ENCODE measurements at places on chromosomes 7 and 10. TPM values are rescaled to one million over a fixed set of nuclear protein-coding genes. Genes with fewer than 3 reads are reported as not detected.
A peak's percentile ranks its signal among the peaks of the same experiment; 100 is the strongest.

GRCh38 chr7:19362099-19362498 is 216.9 kb upstream of the FERD3L start:
- no peak for DNase-seq

DNA sequence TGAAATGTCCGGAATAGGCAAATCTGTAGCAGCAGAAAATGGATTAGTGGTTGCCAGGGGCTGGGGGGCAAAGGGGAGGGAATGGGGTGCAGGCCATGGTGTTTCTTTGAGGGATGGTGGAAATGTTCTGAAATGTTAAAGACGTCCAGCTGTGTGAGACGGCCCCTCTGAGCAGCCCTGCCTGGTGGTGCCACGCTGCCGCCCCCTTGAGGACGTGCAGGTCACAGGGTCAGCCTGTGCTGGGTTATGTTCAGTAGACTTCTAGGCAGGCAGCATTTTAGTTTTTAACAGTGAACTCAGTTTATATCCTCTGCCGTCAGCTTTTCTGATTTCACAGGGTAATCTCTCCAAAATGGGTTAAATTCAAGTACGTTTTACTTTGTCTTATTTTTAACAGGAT is 9.4 kb downstream of the NUB1 start:
- no peak for DNase-seq

DNA sequence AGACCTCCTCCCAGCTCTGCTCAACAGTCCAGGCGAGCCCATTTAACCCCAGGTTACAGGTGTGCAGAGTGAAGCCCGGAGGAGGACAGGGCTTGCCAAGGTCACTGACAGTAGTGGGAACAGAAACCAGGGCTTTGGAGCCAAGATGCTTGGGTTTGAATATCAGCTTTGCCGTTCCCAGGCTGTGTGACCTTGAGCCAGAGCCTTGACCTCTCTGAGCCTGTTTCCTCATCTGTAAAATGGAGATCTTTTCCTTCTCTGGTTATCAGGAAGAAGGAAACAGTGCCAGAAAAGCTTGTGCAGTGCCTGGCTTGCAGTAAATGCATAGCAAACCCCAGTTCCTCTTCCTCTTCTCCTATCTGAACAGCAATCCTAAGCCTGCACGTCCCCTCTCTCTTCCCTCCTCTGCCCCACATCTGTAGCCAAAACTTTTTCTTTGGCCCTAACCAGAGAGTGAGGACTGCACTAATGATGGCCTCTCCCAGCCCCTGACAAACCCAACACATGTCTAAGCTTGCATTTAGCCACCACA is 21.4 kb upstream of the MLXIPL start:
- DNase-seq = no peak

DNA sequence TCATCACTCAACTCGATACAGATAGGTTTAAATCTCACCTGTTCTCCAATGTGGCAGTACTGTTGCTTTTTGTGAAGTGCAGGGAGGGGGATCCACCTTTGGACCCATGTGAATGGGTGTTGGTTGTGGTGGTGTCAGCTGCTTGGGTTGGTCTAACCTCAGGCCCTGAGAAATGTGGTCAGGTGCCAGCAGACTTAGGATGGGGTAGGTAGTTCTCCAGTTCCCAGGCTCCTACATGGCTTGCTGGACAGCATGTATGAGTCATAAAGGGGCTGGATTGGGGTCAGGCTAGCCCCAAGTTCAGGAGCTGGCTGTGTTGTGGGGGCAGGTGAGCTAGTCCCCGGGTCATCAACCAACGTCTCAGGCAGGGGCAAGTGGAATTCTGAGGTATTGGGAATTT is 472.6 kb upstream of the CNTNAP2 start:
- DNase-seq = no peak

DNA sequence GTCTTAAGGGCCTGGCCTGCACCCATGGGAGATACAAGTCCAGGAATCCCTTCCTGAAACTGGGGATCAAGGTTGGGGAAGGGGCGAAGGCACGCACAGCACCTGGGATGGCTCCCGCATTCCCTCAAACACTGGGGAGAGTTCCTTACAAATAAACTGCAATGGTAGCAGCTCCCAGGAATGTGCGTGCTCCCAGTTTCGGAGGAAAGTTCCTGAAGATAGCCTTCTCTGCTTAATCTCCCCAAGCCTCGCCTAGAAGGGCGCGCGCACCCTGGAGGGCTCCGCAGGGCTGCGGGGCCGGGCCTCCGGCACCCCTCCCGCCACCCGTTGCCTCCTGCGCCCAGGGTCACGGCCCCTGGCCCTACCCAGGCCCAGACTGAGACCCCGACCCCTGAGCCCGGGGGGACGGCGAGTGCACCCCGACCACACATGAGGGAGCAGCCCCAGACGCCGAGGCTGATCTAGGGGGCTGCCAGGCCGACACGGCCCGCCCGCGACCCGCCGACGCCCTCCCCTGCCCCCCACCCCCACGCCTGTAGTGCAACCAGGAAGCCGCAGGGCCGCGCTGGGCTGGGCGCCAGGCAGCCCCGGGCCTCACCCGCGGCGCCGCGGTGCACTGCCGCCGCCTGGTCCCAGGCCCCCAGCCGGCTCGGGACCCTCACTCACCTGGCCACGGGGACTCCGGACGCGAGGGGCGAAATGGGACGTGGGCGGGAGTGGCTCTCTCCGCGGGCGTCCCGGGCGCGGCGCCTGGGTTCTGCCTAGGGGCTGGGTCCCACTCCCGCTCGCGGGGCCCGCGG is 460 bp downstream of the ANXA11 start:
- peak; percentile 24 for DNase-seq

GPR15LG gene
- polyA plus RNA-seq = 0.40 TPM

SHH gene
- 2.3 TPM for polyA plus RNA-seq

CYP3A4 gene
- 0.17 TPM for polyA plus RNA-seq

GNGT1 gene
- 0.15 TPM for polyA plus RNA-seq

PMPCB gene
- polyA plus RNA-seq = 116 TPM
